ENCODE measurements at places on chromosomes 11 and 22. TPM values are rescaled to one million over a fixed set of nuclear protein-coding genes. Genes with fewer than 3 reads are reported as not detected.

The CDC42BPG gene
- 5.6 TPM for polyA plus RNA-seq

The SPDYC gene
- not detected for polyA plus RNA-seq

The NCF4 gene
- polyA plus RNA-seq, result 2.7 TPM

The GLYATL2 gene
- polyA plus RNA-seq, result 1.8 TPM

The CBLIF gene
- polyA plus RNA-seq, result not detected

GRCh38 chr11:134696455-134696854, 284.4 kb upstream of the B3GAT1 start:
- DNase-seq, result no peak

- DNase-seq, result no peak
Measured at GRCh38 chr22:39097098-39098020, at the start of gene APOBEC3H. APOBEC3H (plus strand) TSS chr22:39097244; CDS start chr22:39100279, 3,035 bp downstream.

- DNase-seq, result no peak
Measured at GRCh38 chr22:50706481-50707125, 31.4 kb upstream of the ACR start.

DNA sequence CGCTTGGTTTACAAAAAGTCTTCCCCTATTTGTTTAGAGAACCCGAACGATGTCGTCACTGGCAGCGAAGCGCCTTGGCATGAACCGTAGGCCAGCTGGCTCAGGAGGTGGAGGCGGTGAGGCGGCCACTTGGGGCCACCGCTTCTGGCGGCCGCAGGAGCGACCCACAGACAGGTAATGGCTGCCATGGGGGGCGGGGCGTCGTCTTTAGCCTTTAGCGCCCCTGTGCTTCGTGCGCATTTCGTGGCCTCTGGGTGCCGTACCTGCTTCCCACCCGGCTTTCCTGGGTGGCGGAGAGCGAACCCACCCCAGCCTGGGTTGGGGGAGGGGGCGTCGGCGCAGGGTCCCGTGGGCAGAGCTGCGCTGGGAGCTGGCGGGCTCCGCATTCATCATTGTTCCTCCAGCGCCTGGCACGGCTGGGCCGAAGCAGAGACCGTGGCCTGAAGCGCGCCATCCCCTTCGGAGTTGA, 469 bp upstream of the OSBP2 start:
- DNase-seq, result peak; percentile 67

- no peak for DNase-seq
Measured at GRCh38 chr11:6834021-6834420, 11.5 kb upstream of the OR10A5 start.

DNA sequence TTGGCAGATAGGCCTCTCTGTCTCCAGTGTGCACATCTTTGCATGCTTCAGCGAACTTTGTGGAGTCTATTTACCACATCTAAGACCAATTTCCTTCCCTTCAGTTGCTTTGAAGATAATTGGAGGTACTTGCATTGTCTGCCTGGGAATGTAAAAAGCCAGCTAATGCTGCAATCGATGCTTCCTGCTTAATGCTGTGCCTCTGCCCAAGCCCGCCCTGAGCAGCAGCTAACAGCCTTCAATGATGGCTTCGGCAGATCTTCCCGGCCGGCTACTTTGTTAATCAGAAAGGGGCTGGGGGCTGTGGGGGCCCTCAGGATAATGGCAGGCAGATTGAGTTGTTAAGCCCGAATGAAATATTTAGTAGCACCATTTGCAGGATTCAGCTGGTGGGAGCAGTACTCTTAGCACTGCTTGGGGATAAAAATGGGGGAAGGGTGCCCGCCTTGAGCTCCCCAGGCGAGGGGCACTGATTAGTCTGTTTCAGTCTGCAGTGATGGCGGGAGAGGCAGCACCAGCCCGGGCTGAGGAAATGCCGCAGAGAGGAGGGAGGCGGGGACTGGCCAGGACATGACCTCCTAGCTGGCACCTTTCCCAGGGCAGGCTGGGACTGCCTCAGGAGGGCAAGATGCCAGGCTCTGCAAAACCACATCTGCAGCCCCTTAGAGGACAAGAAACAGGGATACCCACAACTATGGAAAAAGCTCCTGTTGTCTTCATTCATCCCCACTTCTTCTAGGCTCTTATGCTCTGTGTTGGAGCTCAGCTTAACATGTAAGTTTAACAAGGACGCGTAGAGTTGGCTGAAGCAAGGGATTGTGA, 460.0 kb downstream of the BUD13 start:
- peak; percentile 82 for DNase-seq

DNA sequence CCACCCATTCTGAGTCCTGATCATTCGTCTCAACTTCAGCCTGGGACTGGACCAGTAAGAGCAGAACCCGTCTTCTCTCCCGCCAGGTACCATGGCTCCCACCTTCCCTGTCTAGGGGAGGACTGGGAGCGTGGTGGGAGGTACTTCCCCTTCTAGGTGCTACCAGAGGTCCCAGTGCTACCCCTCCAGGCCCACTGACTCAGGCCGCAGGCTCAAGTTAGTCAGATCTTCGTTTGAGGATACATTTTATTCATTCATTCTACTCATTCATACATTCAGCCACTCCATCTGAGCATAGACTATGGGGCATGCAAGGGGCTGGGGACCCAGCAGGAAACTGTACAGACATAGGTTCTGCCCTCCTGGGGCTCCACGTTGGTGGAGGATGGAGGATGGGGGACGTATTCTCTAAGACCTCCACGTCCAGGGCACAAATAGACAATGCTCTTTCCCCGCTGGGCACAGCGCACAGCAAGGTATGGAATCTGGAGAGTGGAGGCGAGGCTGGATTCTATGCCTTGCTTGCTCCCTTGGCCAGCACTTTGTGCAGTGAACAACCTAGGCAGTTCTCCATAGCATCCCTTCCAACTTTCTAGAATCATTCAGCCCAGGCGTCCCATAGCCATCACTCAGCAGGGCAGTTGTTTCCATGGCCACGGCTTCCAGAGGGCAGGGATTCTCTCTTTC, 1.0 kb upstream of the RAB3IL1 start:
- no peak for DNase-seq

GRCh38 chr11:123122341-123122740, 60.4 kb upstream of the HSPA8 start:
- peak; percentile 51 for DNase-seq

The GGT1 gene
- polyA plus RNA-seq, result 13.0 TPM

The FRMD8 gene
- 17.9 TPM for polyA plus RNA-seq

The DENND5A gene
- 69.0 TPM for polyA plus RNA-seq

DNA sequence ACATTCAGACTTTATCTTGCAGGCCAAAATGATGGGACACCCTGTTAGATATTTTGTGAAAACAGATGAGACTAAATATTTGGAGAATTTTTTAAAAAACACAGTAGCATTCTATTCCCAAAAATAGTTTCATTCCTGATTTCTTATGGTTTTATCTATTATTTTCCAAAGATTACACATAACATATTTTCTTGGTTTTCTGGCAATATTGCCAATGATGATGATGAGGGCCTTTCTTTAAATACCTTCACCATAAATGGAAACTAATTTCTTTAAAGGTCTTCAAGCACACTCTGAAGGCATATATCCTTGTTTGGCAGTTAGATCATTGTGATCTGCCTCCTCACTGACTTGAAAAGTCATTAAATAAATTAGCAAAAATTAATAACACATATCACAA, 522.3 kb upstream of the LUZP2 start:
- DNase-seq, result no peak

- DNase-seq, result peak; percentile 83
Measured at GRCh38 chr11:129279326-129280026, 87.4 kb upstream of the ARHGAP32 start.

DNA sequence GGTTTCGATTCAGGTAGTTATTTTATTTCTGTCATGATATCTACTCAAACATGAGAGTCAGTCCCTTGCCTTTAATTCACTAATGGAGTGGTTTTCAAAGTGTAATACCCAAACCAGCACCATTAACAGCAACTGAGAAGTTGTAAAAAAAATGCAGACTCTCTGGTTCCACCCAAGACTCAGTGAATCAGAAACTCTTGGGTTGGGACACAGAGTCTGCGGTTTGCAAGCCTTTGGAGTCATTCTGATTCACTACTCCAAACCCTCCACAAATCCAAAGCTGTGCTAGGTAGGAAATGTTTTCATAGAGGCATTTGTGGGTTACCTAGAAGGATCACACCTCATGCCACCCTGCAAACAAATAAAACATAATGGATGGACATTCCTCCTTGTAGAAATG, 340.1 kb downstream of the NTM start:
- DNase-seq, result no peak

The SELENOM gene
- polyA plus RNA-seq, result 31.3 TPM

DNA sequence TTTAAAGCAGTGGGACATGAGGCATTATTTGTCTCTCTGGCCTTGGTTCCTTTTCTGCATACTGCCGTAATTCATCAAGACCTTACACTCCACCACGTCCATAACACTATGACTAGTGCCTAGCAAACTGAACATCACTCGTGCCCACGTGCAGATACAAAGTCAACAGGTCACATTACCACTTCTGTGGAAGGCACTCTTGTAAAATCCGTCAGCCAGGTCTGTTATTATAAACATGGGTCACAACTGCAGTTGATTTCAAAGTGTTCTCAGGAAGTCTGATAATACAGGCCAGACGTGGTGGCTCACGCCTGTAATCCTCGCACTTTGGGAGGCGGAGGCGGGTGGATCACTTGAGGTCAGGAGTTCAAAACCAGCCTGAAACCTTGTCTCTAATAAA, 14.1 kb downstream of the VSIG10L2 start:
- DNase-seq, result no peak

The KRTAP5-10 gene
- polyA plus RNA-seq, result not detected

DNA sequence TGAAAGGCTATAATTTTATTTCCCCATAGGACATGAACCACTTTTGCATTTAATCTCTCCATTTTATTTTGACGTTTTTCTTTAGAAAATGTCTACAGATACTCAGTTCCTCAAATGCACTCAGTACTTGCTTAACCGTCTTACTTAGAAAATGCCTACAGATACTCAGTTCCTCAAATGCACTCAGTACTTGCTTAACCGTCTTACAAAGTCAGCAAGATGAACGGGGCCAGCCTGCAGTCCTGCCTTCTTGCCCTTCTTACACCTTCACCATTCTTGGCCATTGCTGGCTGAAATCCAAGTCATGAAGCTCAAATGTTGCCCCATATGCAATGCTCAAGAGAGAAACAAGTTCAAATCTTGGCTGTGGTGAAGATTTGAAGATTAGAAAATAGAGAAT, 34.1 kb downstream of the CSNK2A3 start:
- no peak for DNase-seq

DNA sequence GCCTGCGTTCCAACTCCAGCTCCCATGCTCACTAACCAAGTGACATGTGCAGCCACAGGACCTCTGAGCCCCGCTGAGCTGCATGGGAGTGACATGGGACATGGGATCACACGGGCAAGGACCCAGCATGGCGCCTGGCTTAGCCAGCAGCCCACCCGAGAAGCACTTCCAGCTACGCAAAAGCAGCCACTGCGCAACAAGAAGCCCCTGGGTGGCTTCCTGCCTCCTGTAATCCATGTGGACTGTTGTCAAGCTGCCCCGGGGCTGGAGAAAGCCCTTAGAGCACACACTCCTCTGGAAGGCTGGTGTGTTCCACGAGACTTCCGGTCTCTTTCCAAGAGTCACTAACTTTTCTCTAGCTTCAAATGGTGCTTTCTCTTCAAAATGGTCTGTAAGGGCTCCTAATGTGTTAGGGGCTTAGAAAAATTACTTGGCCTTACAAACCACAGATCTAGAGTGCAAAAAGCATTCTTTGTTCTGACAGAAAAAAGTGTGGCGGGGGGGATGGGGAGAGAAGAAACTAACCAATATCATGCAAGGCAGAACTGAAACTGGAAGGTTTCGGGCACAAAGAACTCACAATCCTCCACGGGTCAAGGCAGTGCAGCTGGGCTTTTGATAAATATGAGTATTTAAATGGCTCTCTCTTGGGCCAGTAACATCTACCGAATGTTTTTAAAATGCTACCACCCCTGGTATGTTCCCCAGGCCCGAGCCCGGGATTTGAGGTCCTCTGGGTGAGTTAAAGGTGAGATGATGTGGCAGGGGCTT, 5.5 kb downstream of the C11orf24 start:
- no peak for DNase-seq

DNA sequence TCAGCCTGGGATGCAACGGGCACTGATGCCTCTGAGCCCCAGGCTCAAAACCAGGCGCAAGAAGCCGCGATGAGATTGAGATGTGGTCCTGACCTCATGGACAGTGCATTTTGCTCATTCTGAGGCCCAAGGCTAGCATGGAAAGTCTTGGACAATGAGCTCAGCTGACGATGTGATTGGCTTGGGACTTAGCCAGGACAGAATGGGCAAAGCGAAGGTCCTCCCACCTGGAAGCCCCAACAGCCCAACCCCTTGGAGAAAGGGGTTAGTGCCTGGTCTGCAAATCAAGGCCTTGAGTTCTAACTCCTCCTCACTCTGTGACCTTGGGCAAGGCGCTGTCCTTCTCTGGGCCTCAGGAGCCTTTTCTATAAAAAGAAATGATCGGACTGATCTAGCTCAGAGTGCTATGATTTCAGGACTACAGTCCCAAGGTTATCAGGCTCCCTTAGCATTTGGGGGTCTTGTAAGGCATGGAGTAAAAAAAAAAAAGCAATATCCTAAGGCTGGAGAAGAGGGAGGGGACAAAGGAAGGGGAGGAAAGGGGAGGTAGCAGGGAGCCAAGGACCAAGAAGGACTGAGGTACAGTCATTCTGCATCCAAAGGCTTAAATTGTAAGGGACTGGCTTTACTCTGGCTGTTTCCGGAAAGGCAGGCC, 2.7 kb downstream of the SLC43A3 start:
- DNase-seq, result no peak

The CRY2 gene
- 35.0 TPM for polyA plus RNA-seq

All from right lung (tissue), 10 donors.